ENCODE measurements at places on chromosomes 1 and 21.
A peak's percentile ranks its signal among the peaks of the same experiment; 100 is the strongest.

DNA sequence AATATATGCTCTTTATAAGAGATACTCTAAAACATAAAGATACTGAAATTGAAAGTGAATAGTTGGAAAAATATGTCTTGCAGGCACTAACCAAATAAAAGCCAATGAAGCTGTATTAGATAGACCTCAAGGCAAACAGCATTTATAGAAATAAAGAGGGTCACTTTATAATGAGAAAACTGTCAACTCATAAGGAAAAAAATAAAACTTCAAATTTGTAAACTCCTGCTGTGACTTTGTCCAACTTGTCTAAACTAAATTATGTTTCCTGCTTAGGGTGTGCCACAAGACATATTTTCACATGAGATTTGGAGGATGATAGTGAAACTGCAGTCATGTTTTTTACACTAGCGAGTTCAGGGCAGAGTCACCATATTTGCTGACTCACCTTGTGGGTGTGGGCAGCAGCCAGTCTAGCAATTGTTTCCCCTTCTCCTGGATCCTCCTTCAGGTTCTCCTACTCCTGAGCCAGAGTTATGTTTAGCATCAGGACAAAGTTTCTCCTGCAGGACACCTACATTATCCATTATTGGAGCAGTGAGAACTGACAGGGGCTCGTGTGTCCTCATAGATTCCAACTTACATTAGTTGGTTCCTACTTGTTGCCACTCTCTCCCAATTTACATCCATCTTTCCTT is 43.8 kb downstream of the CD53 start:
- no peak for DNase-seq

DNA sequence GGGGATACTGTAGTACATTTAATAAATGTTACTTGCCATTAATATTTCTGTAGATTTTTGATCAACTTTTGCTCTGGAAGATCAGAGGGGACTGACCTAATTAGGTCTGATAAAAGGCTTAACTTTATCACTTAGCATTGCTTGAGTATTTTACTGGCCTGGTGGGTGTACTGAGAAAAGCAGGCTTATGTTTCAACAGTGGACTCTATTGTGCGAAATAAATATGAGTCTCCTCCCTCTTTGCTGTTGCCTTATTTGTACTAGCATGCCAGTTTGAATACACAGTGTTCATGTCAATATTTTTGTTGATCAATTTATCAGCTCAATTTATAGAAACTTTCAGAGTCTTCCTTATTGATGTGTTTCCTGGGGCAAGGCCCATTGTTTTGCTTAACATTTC is 49.1 kb downstream of the EBNA1BP2 start:
- DNase-seq: no peak

- DNase-seq: peak; percentile 28
Measured at GRCh38 chr1:19559641-19560040, 74.3 kb upstream of the CAPZB start.

DNA sequence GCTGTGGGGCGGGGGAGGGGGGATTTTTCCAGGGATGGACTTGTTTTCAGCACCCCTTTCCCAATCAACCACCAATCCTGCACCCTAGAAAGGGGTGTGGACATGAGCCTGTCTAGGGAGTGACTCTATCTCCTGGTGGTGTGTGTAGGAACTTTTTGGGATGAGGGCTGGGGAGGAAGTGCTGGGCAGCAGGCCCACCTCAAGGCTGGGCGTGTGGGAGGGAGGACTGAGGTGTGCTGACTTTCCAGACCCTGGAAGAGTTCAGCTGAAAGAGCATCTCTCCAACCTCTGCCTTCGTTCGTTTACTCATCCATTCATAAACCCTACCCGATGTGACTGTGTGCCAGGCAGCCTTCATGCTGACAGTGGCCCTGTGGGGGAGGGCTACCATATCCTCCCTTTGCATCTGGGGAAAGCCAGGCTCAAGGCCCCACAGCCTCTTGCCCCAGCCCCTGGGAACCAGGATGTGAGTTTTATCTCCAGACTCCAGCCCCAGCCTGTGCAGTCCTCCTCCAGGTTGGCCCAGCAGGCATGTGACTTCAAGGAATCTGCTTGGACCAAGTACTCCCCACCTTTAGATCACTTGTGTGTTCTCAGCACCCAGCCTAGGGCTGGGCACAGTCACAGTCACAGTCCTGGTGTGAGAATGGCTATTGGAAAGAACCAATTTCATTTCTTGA is 6.7 kb downstream of the KNCN start:
- no peak for DNase-seq

DNA sequence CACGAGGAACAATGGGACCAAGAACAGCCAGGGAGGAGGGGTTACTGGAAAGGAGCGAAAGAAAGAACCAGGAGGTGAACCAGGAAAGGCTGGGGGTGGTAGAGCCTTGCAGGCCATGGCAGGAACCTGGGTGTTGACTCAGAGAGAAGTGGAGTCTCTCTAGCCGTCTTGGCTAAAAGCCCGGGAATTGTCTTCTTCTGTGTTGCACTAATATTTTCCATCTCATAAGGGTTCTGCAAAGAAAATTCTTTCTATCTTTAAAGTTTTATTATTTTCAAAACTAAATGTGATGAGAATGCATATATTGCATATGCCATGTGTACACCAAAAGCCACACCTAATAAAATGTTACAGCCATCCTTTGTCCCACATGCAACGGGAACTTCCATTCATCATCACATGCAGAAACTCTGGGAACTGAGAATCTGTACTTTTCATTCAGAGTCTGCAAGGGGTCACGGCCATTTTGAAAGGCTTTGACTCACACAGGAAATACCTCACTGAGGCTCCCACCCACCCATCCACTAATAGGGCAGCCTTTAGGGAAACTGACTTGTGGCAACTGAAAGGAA is 38.0 kb downstream of the ERG start:
- DNase-seq: peak; percentile 46

- no peak for DNase-seq
Measured at GRCh38 chr21:42083361-42083690, 12.2 kb downstream of the UMODL1 start.
